ENCODE measurements at places on chromosomes 6 and 20. TPM values are rescaled to one million over a fixed set of nuclear protein-coding genes. Genes with fewer than 3 reads are reported as not detected.

The C6orf132 gene
- total RNA-seq: 69.3 TPM

The BTBD3 gene
- total RNA-seq: 42.5 TPM

The CDH4 gene
- 0.26 TPM for total RNA-seq

DNA sequence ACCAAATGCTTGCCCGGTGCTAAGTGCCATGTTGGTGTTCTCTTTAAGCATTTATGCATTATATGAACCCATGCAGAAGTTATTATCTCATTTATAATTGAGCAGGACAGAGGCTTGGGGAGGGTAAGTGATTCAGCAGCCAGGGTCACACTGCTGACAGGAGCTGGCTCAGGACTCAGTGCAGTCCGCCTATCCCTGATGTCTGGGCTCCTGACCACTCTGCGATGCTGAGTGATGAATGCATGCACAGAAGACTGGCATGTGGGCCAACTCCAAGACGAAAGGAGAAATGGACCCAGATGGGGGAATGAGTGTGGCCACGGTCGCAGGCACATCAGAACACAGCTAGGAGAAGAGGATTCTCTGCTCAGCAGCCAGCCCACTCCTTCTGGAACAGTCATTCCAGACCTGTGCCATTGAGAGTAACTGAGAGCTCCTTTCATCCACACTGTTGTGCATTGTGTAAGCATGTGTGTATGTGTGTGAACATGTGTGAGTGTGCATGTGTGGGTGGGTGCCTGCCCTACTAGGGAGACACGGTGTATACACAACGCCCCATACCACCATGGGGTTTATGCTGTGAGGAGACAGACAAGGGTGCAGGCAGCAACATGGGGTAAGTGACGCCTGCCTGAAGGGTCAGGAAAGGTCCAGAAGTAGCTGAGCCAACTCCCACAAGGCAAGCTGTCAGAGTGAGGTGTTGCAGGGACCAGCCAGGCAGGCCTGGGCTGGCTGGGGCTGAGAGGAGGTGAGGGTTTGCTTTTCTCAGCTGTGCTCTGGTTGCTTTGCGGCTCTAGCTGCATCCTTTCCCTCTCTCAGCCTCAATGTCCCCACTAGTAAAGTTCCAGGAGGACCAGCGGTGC lies 97.8 kb upstream of the PMEPA1 start:
- DNase-seq: no peak

GRCh38 chr6:149844480-149844879 lies 19.7 kb downstream of the LRP11 start:
- DNase-seq: no peak

DNA sequence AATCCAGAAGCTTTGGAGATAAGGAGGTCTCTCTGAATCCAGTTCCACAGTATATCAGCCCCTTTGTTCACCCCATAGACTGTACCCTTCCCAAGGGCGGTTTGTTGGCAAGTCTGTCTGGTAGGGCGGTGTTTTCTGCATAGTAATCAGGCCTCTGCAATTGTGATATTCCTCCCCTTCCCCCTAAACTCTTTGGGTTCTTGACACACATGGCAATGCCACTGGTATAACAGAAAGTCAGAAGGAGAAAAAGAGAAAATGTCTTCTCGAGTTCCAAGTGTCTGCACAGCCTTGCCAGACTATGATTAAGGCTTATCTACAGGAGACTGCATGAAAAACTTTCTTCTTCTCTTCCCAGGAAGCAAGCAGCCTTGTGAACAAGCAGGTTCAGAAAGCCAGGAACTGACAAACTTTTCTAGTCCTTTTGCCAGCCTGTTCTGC lies 45.6 kb downstream of the FOXO3 start:
- no peak for DNase-seq

GRCh38 chr6:106309766-106310373 lies 15.7 kb downstream of the ATG5 start:
- no peak for DNase-seq

DNA sequence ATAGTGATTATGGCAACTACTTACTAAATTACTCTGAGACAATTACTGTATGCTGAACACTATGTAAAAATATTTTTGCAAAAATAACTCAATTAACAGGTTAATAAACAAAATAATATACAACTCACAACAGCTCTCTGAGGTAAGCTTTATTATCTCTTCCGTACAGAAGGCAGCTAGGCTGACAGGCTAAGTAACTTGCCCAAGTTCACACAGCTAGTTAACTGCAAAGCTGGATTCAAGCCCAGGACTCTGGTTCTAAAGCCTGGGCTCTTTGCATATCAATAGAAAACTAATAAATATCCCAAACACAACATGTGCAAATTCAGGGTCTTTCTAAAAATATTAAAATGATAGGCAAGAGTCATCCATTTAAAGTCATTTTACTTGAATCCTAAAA lies 169.5 kb upstream of the BEND3 start:
- DNase-seq: no peak
